ENCODE measurements at places on chromosomes 16 and 17.
A peak's percentile ranks its signal among the peaks of the same experiment; 100 is the strongest.

DNA sequence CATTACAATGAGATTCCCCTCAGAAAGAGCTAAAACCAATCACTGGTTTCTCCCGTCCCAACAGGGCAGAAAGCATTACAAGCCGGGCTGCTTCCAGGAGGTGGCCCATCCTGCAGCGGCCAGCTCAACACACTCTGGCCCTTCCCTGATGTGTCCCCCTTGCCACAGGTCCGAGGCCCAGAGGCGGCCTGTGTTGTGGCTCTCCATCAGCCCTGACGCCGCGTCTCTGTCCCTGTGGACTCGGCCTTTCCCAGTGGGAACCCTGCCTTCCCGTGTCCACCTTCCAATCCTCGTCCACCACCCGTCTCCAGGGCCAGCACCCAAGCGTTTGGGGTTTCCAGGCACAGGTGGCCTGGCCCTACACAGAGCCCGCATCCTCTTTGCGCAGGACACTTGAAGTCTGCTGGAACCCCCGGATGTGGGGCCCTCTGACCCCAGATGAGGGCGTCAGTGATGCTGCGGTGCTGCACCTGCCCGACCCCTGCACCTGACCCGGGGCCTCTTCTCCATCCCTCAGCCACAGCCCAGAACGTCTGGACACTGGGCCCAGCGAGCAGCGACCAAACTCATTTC, 21.1 kb downstream of the RAB40B start:
- DNase-seq, result no peak

DNA sequence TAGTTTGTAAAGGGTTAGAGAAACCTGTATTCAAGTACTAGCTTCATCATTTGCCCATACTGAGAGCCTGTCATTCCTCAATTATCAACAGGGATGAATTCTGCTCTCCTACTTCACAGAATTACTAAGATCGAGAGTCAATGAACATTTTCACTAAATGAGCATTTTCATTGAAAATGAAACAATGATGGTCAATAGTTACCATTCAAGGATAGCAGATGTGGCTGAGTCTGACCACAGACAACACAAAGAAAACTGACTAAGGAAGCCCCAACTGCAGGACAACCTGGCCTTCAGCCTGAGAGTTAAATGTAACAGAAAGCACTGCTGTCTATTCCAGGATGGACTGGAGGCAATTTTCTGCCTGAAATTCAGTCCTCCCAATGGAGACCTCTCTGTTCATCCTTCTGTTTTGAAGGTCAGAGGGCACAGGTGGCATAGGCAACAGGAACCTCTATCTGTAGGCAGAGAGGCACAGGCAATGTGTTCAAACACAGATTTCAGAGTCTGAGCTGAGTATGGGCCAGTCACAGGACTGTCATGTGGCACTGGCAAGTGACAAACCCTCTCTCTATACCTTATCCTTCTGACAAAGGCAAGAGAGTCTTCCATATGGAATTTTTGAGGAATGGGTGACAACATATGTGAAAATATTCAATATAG, 19.5 kb downstream of the TRAF4 start:
- no peak for DNase-seq

GRCh38 chr17:2058586-2059546, 4.0 kb downstream of the HIC1 start:
- no peak for DNase-seq

GRCh38 chr16:29686740-29687332, 7.9 kb downstream of the QPRT start:
- DNase-seq, result no peak

GRCh38 chr17:81713556-81714411, 1.7 kb downstream of the SLC25A10 start:
- DNase-seq, result no peak

GRCh38 chr16:1800701-1801100, 7.2 kb upstream of the IGFALS start:
- no peak for DNase-seq

GRCh38 chr17:42337442-42337841, 49.1 kb downstream of the STAT5A start:
- DNase-seq, result no peak

- DNase-seq, result no peak
Observed at GRCh38 chr17:7955414-7956227, 23.6 kb downstream of the CNTROB start.

- no peak for DNase-seq
Observed at GRCh38 chr17:17774009-17774881, 62.5 kb downstream of the SREBF1 start.

DNA sequence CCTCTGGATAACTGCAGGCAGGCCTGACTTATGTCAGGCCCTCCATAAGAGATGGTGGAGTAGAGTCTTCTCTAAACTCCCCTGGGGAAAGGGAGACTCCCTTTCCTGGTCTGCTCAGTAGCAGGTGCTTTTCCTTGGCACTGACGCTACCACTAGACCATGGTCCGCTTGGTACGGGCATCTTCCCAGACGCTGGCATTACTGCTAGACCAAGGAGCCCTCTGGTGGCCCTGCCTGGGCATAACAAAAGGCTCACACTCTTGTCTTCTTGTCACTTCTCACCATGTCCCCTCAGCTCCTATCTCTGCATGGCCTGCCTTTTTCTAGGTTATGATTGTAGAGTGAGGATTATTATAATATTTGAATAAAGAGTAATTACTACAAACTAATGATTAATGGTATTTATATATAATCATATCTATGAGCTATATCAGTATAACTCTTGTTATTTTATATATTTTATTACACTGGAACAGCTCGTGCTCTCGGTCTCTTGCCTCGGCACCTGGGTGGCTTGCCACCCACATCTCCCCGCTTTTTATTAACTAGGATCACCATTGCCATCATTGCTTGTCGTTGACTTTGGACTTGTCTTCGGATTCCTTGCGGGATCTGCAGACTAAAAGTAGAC, 59.8 kb upstream of the ARL4D start:
- DNase-seq, result peak; percentile 77

DNA sequence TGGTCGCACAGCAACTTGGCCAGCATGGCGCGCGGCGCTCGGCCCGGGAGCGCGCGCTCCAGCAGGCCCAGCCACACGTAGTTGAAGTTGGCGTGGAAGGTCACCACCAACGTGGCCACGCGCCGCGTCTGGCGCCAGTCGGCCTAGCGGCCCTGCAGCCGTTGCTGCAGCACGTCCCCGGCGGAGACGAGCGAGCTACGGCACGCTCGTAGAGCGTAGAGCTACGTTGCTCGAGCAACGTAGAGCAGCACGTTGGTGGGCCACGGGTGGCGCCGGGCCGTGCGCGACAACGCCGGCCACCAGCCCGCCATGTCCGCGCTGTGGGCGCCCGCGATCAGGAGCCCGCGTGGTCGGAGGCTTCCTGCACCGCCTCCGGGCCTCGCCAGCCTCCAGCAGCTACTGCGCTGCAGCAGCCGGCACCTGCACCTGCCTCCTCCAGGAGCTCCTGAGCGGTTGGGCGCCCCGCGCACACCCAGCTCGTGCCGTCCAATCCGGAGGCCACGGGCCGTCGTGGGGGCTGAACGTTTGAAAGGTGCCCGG, 13.4 kb upstream of the SULT1A1 start:
- peak; percentile 69 for DNase-seq

GRCh38 chr17:68152161-68152571, 95.7 kb upstream of the AMZ2 start:
- DNase-seq, result no peak

- DNase-seq, result no peak
Observed at GRCh38 chr16:85195900-85196772, 83.9 kb upstream of the CIBAR2 start.

GRCh38 chr17:57404073-57404472, 147.8 kb downstream of the MSI2 start:
- DNase-seq, result no peak

GRCh38 chr16:522320-523096, 5.0 kb upstream of the CAPN15 start:
- DNase-seq, result no peak

GRCh38 chr17:65677932-65678331, 116.5 kb upstream of the AXIN2 start:
- no peak for DNase-seq

DNA sequence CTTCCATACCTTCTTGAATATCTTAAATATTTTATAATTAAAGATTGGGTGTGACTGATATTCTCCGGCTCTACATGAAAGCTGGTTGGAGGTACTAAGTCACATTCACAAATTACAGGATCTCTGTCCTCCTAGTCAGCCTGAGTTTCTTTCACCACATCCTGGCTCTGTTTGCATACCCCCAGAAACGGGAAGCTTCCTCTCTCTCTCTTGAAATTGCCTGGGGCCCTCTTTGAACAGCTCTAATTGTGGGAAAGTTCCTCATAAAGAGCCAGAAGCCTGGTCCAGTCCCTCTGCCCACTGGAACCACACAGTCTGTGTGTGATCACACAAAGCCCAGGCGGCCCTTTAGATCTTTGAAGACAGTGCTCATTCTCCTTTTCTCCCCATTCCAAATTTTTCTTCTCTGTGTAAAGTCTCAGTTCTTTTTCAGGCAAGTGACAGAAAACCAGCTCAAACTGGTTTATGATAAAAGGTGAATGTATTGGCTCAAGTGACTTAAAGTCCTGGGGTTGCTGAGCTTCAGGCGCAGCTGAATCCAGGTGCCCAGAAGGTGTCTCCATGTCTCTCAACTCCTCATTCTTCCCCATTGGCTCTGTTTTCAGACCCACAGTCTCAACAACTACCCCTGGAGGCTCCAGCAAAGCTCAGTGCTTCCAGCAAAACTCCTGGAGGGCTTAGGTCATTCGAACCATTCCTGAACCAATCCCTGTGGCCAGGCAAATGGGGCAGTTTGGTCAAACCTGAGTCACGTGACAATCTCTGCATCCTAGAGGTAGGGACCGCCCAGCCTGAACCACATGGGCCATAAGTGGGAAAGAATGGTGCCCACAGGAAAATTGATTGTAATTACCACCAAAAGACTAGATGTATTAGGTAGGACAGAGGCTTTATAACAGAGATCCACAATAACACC, 8.5 kb upstream of the RAI1 start:
- no peak for DNase-seq

GRCh38 chr17:80023481-80024205, 12.0 kb downstream of the TBC1D16 start:
- no peak for DNase-seq

- no peak for DNase-seq
Observed at GRCh38 chr16:80601182-80601581, 60.4 kb downstream of the DYNLRB2 start.

- DNase-seq, result no peak
Observed at GRCh38 chr17:10251212-10251948, 53.0 kb upstream of the GAS7 start.

GRCh38 chr17:82502207-82502606, 17.3 kb upstream of the FOXK2 start:
- DNase-seq, result no peak

- no peak for DNase-seq
Observed at GRCh38 chr17:45121055-45121454, 11.3 kb downstream of the PLCD3 start.

DNA sequence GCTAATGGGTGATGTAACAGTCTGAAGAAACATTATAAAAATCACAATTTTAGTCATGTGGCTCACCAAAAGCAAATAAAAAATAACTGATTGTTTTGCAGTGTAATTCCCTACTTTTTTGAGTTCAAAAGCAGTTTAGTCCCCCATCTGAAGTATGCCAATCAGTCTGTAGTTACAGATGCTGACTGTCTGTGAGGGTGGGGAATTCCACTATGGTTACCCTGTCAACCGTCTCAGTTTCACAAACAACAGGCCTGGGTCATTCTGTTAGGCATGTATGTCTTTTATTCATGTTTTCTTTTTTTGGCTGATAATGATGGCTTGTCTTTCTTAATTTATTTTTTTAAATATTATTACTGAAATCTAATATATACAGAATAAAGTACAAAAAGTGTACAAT, 69.3 kb downstream of the STXBP4 start:
- no peak for DNase-seq

DNA sequence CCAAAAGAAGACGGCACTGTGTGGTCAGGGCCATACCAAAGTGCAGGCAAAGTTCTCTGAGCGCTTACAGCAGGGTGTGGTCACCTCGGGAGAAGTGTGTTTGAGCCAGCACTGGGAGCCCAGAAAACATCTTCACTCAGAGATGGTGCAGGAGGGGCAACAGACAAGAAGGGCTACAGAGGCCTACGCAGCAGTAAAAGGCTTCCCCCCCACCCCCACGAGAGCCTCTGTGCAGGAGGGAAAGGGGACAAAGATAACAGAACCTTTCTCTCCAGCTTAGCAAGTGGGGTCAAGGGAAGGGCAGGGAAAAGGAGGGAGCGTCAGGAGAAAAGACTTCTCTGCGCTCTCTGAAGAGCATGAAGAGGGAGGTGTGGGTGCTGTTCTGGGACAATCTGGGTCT, 2.8 kb downstream of the VAT1 start:
- no peak for DNase-seq

GRCh38 chr16:69217433-69217832, 30.5 kb downstream of the SNTB2 start:
- DNase-seq, result no peak

DNA sequence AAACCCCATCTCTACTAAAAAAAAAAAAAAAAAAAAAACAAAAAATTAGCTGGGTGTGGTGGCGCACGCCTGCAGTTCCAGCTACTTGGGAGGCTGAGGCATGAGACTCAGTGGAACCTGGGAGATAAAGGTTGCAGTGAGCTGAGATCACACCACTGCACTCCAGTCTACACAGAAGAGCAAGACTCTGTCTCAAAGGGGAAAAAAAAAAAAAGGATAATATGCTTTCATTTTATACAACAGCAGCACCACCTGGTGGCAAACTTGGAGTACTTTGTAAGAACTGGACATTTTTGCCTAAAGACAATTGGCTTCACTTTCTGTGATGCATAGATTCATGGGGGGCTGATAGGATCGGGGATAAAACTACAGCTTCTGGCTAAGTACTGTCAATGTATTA, 8.5 kb downstream of the CHTF8 start:
- DNase-seq, result peak; percentile 61

GRCh38 chr16:28092721-28093384, 29.3 kb upstream of the GSG1L start:
- DNase-seq, result no peak

DNA sequence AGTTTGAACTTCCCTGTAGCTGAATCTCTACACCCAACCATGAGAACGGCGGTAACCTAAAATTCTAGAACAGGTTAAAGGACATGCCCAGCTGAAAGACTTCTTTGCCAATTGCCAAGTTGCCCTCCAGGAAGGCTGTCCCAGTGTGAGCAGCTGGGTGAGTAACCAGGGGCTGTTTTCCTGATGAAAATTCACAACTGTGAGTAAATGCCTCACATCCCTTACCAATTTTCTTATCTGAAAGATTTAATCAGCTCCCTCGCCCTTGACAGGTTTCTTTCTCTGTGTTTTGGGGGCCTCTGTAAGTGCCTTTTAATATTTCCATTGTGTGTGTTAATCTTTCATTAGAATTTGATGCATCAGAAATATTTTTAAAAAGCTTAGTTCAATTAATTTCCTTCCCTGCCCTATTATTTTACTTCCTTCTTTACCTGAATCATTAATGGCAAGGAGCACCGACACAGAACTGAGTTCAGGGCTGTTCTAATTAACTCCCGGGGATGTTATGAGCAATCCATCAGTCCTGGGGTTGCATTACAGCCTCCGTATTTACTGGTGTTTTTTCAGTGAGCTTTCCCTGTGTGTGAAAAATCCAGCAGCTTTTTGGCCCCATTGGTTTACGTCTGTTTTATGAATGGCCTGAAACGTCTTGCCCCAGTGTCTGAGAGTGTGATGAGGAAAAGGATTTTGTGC, 152.9 kb downstream of the CLEC16A start:
- no peak for DNase-seq

- DNase-seq, result peak; percentile 16
Observed at GRCh38 chr17:81440511-81441244, 45.4 kb downstream of the BAHCC1 start.

All from NCI-H345 (cell line).